KBM-7 (cell line): ENCODE measurements at places on chromosomes 12 and 14.

- no peak for DNase-seq
These were observed 217.0 kb downstream of the SLC41A2 start for GRCh38 chr12:104741077-104741476.

DNA sequence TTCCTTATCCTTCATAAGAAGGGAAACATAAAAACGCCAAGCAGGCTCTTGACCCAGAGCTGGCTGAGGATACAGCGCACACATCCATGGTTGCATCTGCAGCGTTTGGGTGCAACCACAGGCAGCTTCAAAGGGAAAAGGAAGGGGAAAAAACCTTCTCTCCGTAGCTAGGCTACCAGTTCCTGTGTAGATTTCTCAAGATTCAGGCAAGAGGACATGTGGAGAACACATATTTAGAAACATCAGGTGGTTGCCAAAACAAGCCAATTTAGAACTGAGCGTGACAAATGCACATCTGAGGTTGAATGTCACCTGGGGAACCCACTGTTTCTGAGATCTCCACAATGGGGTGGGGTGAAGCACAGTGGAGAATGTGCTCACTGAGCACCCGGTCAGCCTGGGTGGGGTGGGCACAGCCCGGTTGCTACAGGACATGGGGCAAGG is 78.3 kb upstream of the BDKRB2 start:
- DNase-seq: no peak

- DNase-seq: no peak
These were observed 16.0 kb upstream of the SELPLG start for GRCh38 chr12:108649669-108650068.

DNA sequence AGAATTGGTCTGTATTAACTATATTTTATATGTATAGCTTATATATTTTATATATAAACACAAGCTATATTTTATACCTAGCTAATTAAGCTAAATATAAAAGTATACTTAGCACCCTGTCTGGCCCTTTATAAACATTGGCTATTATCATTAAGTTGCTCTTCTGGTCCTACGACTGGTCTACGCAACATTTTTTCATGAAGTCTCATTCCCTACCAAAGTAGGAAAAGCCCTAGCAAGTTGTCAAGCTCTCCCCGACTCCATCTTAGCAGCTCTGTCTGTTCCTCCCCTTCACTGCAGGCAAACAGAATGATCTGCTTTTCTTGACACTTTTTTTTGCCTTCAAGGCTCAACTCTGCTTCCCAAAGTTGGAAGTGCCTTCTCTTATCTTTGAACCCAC is 36.7 kb upstream of the ELK3 start:
- no peak for DNase-seq

GRCh38 chr14:72904218-72904617 is 10.3 kb upstream of the DPF3 start:
- DNase-seq: no peak

- DNase-seq: no peak
These were observed 152.8 kb downstream of the SMOC1 start for GRCh38 chr14:70032016-70032415.

DNA sequence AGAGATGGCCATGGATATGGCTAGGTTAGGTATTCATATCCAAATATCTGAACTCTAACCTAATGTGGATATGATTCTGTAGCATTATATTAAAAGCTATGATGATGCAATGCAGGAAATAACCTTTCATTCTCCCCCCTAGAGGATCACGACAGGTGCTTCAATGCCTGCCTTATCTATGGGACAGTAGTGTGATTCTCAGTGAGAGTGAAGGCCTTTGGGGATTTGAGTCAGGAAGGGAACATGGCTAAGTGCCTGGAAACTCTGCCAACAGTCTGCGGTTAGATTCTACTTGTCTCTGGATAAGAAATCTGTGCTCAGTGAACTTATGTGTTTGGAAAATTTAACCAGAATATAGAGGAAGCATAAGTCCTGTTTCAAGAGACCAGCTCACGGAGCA is 81.8 kb downstream of the SLC38A1 start:
- DNase-seq: no peak

GRCh38 chr14:52346778-52347177 is 32.7 kb downstream of the PTGER2 start:
- DNase-seq: no peak

DNA sequence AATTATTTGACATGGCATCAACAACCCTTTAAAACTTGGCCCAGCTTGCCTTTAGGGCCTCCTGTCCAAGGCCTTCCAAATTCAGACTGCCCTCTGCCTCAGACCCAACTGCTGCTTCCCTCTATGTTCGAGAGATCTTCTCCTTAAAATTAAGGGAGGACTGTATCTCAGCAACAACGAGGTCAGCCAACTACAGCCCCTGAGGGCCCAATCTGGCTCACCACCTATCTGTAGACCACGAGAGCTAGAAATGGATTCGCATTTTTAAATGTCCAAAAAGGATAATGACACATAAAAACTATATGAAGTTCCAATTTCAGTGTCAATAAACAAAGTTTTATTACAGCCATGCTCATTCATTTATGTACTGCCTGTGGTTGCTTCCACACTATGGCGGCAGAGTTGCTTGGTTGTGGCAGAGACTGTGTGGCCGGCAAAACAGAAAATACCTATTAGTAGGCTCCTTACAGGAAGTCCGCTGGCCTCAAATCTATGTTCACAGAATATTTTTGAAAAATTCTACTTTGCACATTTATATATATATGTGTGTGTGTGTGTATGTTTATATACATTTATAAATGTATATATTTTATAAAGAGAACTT is 1026.9 kb downstream of the BCL11B start:
- DNase-seq: no peak

- DNase-seq: no peak
These were observed 16.0 kb downstream of the CERS5 start for GRCh38 chr12:50151047-50151687.

- peak; percentile 88 for DNase-seq
These were observed 16.4 kb downstream of the DAO start for GRCh38 chr12:108896336-108896735.

DNA sequence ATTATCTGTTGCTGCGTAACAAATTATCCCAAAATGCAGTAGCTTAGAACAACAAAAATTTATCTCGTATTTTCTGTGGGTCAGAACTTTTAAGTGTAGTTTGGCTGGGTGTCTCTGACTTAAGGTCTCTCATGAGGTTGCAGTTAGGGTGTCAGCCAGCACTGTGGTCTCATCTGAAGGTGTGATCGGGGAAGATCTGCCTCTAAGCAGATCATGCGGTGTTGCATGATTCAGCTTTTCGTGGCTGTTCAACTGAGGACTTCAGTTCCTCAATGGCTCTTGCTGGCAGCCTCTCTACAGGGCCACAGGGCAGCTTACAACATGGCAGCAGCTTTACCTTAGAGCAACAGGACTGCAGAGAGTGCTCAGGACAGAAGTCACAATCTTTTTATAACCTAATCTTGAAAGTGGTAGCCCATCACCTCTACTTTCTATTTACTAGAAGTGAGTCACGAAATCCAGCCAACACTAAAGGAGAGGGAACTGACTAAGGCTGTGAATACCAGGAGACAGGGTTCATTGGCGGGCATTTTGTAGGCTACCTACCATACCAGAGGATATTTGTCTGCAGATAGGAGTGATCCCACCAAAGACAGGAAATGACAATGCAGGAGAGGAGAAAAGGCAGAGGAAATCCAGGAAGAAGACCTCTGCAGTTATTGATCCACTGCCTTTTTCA is 1.8 kb upstream of the TMPRSS12 start:
- no peak for DNase-seq

- no peak for DNase-seq
These were observed 409.3 kb downstream of the PRKD1 start for GRCh38 chr14:29518335-29518734.

GRCh38 chr12:111488798-111489197 is 83.1 kb downstream of the SH2B3 start:
- no peak for DNase-seq

GRCh38 chr12:13986031-13986430 is 4.6 kb upstream of the GRIN2B start:
- no peak for DNase-seq

DNA sequence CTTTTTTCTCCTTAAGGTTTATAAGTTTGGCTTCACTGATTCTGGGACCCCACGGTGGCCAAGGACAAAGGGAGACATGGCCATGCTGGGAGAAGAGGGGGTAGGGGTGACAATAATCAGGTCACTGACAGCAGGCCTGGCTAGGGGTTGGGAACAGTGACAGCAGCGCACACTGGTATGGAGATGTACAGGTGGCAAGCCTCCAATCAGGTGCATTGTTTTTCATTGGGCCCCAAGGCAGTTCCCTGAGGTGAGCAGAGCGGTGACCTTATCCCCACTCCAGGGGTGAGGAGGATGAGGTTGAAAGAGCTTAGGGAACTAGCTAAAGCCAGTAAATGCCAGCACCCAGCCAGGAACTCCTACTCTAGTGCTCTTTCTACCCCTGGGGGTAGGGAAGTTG is 1.4 kb downstream of the SYNDIG1L start:
- no peak for DNase-seq

GRCh38 chr12:101957252-101957959 is 80.0 kb downstream of the DRAM1 start:
- no peak for DNase-seq

DNA sequence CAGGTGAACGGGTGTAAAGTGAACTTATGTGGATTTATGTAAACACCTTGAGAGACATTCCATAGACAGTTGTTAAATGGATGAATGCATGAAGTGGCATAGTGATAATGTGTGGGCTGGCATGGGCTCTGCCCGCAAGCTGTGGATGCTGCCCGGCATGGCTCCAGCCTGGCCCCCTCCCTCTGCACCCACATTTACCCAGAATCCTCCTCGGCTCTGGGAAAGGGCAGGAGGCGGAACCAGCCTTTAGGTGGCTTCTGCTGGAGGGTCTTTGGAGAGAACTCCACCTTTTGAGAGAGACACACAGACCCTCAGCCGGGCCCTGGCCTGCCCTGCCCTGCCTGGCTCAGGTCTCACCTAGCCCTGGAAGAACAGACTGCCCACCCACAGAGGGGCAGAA is 18.7 kb downstream of the RASAL1 start:
- no peak for DNase-seq

DNA sequence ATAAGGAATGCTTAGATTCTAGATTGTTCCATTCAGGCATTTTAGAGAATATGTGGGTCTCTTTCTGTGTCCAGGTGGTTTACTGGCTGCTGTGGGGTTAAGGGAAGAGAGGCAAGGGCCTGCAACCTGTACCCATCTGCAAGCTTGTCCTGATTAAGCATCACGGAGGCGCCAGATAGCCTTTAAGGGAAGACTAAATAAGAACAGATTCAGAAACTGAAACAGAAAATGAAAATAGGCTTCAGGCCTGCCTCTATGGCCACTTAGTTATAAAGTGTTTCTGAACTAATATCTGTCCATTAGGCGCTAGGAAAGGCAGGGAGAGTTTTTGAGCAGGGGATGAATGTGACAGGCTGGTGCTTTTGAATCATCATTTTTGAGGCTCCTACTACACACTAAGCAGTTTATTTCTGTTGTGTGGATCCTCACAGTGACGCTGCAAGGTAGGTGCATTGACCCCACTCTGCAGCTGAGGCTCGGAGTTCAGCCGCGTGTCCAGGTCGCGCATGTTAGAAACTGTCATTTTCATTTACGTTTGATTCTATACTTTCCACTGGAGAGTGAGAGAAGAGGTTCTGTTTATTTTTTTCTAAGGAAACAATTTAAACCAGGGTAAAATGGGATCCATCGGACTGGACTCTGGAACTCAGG is 47.4 kb downstream of the SLC6A12 start:
- DNase-seq: no peak

DNA sequence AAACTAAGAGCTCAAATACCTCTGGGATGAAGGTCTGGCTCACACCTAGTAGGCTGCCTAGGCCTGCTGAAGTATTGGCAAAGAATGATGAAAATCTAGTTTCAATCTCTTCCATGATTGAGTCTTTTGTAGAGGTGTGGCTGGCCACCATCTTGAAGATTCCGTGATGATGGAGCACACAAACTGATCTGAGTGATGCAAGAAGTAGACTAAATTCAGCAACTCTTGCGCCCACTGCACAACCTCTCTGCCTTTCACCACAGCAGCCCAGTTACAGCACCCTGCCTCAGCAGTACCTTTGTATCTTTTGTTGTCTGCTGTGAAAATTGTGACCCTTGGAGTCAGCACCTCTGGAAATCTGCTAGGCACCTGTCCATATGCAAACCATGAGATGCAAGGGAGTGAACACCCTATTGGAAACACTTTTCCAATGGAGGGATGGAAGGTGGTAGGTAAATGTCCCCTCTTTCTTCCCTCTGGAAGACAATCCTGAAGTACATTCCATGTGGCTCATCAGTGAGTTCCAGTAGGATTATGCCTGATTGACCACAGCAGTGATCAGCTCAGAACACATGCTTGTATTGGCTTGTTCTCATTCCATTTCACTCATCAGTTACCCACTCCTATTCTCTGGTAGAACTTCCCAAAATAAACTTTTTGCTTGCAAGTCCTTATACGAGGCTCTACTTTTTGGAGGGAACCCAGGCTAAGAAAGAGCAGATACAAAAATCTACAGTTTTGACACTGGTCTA is 58.6 kb downstream of the BTBD7 start:
- no peak for DNase-seq

DNA sequence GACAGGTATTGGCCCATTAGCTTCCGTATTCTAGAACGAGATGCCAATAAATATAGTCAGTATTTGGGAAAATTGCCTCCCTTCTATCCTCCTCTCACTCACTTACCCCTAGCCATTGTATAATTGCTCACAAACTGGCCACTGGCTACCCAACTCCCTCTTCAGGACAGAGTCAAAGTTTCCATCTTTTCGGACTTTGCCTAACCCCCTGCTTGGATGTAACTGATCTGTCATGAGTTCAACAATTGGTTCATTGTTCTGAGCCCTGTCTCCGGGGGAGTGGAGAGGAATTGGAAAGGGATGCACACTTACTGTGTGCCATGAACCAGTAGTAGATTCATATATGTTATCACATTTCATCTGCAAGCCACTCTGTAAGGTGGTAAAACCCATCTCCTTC is 12.2 kb downstream of the MYRFL start:
- no peak for DNase-seq

DNA sequence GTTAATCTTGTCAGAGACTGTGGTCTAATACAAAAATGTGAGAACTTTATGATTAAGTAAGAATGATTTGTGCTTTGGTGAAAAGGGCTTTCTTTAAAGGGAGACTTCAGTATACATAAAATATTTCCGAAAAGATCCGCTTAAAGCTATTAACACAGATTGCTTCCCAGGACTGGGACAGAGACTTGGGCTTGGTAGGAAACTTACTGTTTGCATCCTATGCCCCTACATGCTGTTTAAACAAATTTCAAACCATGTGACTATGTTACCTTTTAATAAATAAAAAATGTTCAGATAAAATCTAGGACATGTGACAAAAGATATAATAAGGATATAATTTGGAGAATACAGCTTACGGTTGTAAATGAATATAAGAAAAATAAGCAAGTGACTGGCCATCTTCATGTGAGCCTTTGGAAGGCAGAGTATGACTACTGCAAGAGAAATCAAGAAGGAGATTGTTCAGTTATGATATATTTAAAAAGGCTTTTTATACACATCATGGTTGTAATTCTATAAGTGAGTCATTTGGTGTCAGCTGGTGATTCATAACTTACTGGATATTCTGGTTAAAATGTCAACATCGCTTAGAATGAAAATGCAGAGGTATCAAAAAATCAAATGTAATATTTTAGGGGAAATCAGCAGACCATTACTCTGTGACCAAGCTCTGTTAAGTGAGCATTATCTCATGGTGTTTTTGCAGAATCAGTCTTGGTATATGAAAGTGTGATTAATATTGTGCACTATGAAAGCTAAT is 234.7 kb upstream of the E2F7 start:
- DNase-seq: no peak

GRCh38 chr14:79699206-79699605 is 512.1 kb downstream of the DIO2 start:
- no peak for DNase-seq

GRCh38 chr14:91728616-91729183 is 3.2 kb downstream of the CATSPERB start:
- DNase-seq: no peak

- no peak for DNase-seq
These were observed 66.7 kb downstream of the RIMBP2 start for GRCh38 chr12:130649101-130650045.
